Activated naive CD4-positive, alpha-beta T cell (primary cell): ENCODE measurements at places on chromosomes 5 and 9.

DNA sequence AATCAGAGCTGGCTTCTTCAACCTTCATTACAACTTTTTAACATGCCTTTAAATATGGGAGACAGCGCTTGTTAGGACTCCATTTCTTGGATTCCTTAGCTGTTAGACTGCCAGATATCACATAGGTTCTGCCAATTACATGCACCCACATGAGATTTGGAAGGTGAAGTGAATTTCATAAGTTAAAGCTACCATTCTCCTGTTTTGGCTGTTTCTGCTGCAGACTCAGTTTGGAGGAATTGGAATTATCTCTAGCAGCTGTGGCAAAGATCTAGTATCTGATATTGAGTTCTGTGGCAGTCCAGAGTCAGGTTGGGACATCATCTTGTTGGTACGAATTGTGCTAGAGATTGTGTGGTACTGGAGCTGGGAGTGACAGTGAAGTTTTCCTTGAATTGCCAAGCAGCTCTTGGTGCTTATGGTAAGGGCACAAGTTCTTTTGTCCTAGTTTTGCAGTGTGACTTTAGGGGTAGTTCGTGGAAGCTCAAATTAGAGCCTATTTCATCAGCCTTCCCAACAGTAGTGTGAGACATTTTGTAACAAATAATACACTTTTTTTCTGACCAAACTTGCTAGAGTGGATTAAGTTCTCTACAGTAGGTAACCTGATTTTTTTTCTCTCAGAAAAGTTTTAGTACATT lies 9.1 kb upstream of the PJA2 start:
- DNase-seq = no peak

- DNase-seq = no peak
Measured at GRCh38 chr5:142306077-142306502, 18.7 kb downstream of the SPRY4 start.

DNA sequence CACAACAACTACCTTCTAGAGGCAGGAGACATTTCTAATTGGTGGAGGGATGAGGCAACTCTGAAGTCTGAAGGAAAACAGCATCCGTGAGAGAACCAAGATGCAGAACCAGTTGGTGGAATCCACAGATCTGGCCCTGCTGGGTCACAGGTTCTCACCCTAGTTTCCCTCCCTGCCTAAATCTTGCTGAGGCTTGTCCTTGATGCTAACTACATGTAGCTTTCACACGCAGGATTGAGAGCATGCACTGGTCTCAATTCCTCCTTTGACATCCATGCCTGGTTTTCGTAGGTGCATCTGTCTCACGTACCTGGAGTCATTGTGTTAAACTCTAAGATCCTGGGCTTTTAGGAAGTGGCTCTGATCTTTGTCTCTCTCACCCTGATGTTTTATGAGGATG lies 9.7 kb upstream of the F2RL1 start:
- DNase-seq = no peak

- DNase-seq = no peak
Measured at GRCh38 chr9:522658-523057, 308.0 kb downstream of the DOCK8 start.

DNA sequence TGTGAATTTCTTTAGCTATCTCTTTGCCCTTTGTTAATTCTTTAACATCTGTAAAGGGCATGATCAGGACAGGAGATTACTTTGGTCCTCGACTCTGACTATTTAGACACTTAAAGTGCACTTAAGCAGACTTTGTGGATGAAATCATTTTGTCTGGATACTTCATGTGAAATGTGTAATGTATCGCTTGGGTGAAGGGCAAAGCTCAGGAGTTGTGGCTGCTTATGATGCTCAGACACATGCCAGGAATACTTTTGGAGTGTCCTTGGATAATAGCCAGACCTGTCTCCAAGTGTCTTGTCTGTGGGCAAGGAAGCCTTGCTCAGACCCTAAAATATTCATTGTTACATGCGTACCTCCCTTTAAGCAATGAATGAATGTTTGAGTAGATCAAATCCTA lies 87.8 kb downstream of the RAI14 start:
- no peak for DNase-seq

GRCh38 chr5:88671505-88672499 lies 211.2 kb downstream of the MEF2C start:
- no peak for DNase-seq

GRCh38 chr9:87742813-87743428 lies 17.0 kb downstream of the CTSL start:
- DNase-seq = no peak

DNA sequence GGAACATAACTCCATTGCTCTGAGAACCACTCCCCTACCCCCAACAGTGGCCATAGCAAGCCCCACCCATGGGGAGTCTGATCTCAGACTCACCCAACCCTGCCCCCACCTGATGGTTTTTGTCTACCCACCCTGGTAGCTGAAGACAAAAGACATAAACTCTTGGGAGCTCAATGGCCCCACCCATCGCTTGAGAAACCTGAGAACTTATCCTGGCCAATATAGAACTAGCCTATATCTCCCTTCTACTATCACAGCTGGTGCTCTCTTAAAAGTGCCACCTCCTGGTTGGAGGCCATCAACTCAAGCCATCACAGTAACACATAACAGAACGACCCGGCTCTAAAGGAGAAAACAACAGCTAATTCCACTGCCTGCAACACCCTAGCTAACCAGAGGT lies 47.9 kb upstream of the SNAPC3 start:
- no peak for DNase-seq

- no peak for DNase-seq
Measured at GRCh38 chr9:111074395-111074794, 36.1 kb upstream of the LPAR1 start.
